ENCODE measurements at places on chromosomes 1 and 21.

GRCh38 chr1:28974432-28974831 is 60.1 kb downstream of the EPB41 start:
- DNase-seq, result no peak

- no peak for DNase-seq
Observed at GRCh38 chr1:79808816-79809475, 802.4 kb upstream of the ADGRL4 start.

GRCh38 chr1:92016720-92017316 is 13.0 kb upstream of the EPHX4 start:
- DNase-seq, result no peak

GRCh38 chr1:244214009-244214967 is 163.2 kb downstream of the ZBTB18 start:
- DNase-seq, result no peak

Measured in stimulated activated CD4-positive, alpha-beta T cell treated with anti-CD3 and anti-CD28 coated beads, Interleukin-2, amount 100 ng/mL, for 24 hours (primary cell).